ENCODE measurements at places on chromosomes 12 and 14.

GRCh38 chr14:100524933-100525243 lies 62.3 kb downstream of the BEGAIN start:
- H3K36me3 ChIP-seq = peaks cover 5% of the 10 kb centered on the region
- no peaks in the 10 kb centered on the region for H3K4me1 ChIP-seq
- no peaks in the 10 kb centered on the region for H3K27me3 ChIP-seq
- no peak overlapping the region for H3K27ac ChIP-seq
- no peak overlapping the region for H3K4me3 ChIP-seq
- DNase-seq = no peak

DNA sequence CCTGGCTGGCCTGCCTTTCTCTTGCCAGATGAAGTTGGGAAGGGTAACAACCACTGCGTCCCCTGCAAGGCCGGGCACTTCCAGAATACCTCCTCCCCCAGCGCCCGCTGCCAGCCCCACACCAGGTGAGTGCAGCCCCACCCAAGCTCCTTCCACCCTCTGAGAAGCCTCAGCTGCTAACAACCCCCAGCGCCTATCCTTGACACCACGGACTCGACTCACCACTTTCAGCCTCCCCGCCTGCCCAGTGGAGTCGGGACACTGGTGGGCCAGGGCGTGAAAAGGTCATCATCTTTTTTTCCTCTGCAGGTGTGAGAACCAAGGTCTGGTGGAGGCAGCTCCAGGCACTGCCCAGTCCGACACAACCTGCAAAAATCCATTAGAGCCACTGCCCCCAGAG lies 2.1 kb downstream of the LTBR start:
- H3K4me3 ChIP-seq = peak overlapping the region; percentile 29
- H3K27me3 ChIP-seq = no peaks in the 10 kb centered on the region
- H3K4me1 ChIP-seq = peaks cover 37% of the 10 kb centered on the region
- DNase-seq = no peak

GRCh38 chr12:61993734-61994345 lies 266.4 kb upstream of the USP15 start:
- no peak for DNase-seq
- H3K27ac ChIP-seq = no peak overlapping the region
- H3K4me3 ChIP-seq = no peak overlapping the region
- H3K4me1 ChIP-seq = no peaks in the 10 kb centered on the region

DNA sequence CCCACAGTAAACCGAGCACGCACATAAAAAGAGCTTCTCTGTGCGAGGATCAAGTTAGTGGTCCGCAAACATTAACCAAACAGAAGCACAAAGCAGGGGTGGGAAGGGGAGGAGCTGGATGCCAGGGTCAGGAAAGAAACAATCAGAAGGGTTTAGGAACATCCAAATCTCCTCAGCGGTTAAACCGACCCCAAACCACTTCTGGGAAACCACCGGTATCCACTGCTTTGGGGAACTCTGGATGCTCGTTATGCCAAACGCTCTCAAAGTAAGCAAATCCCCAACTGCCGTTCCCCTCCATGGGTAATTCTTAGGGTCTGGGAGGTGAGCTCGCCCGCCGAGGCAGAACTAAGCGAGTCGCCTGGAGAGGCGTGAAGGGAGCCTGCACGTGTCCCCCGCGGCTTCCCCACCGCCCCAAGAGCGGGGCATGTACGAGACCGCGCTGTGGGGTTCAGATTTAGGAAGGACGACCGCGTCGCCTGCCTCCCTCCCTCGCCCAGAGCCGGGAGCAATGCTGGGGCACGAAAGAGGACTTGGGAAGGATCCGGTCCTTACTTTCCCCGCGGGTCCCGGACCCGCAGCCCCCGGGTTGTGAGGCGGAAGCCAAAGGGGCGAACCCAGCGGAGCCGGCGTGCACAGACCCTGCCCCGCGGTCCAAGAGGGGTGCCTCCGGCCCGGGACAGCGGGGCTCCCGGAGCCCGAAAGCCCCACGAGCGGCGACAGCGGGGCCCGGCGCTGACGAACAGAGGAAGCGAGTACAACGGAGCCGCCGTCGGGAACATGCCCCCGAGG lies 711 bp downstream of the SBNO1 start:
- no peaks in the 10 kb centered on the region for H3K27me3 ChIP-seq
- no peak for DNase-seq
- H3K36me3 ChIP-seq = no peaks in the 10 kb centered on the region
- H3K27ac ChIP-seq = peak overlapping the region; percentile 81
- peak overlapping the region; percentile 89 for H3K4me3 ChIP-seq

GRCh38 chr12:4849795-4850345 lies 59.8 kb upstream of the KCNA1 start:
- peaks cover 5% of the 10 kb centered on the region for H3K27me3 ChIP-seq
- no peak overlapping the region for H3K4me3 ChIP-seq
- no peak for DNase-seq
- no peaks in the 10 kb centered on the region for H3K4me1 ChIP-seq
- no peaks in the 10 kb centered on the region for H3K36me3 ChIP-seq

DNA sequence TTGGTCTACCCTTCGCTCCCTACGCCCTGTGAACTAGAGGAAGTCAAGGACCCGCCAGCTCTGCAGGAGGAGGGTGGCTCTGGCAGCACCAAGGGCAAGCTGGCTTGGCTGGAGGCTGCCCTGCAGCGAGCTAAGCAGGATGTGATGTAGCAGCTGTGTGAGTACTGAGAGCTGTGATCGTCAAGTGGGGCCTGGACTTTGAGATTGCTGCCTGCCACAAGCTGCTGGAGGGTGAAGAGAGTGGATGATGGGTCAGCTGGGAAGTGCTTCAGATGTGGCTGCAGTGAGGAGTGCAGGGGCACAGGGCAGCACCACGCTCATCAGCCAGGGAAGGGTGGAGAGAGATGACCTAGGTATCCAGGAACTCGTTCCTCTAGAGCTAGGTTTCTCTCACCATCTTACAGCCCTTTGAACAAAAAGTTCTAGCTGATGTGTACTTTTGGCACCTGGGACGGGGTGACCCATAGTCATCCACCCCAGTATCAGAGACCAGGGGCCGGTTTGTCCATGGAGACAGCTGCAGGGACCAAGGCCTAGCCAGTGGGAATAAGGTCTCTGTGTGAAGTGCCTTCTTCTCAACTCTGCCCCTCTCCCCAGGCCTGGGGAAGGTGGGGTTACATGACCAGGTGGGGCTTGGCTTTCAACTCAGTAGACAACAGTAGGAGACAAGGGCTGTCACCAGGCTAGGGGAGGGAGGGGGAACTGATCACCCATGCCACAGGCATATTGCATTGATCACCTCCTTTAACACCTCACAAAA lies 3.2 kb downstream of the KRT86 start:
- no peaks in the 10 kb centered on the region for H3K36me3 ChIP-seq
- H3K4me1 ChIP-seq = peaks cover 34% of the 10 kb centered on the region
- H3K4me3 ChIP-seq = no peak overlapping the region
- H3K27me3 ChIP-seq = no peaks in the 10 kb centered on the region
- DNase-seq = no peak

- H3K36me3 ChIP-seq = no peaks in the 10 kb centered on the region
- H3K4me1 ChIP-seq = peaks cover 5% of the 10 kb centered on the region
- no peak for DNase-seq
- H3K27ac ChIP-seq = no peak overlapping the region
- no peak overlapping the region for H3K4me3 ChIP-seq
Measured at GRCh38 chr12:15546102-15546701, 223.9 kb downstream of the PTPRO start.

GRCh38 chr12:56551070-56551469 lies 29.4 kb downstream of the RBMS2 start:
- H3K4me3 ChIP-seq = no peak overlapping the region
- no peaks in the 10 kb centered on the region for H3K27me3 ChIP-seq

DNA sequence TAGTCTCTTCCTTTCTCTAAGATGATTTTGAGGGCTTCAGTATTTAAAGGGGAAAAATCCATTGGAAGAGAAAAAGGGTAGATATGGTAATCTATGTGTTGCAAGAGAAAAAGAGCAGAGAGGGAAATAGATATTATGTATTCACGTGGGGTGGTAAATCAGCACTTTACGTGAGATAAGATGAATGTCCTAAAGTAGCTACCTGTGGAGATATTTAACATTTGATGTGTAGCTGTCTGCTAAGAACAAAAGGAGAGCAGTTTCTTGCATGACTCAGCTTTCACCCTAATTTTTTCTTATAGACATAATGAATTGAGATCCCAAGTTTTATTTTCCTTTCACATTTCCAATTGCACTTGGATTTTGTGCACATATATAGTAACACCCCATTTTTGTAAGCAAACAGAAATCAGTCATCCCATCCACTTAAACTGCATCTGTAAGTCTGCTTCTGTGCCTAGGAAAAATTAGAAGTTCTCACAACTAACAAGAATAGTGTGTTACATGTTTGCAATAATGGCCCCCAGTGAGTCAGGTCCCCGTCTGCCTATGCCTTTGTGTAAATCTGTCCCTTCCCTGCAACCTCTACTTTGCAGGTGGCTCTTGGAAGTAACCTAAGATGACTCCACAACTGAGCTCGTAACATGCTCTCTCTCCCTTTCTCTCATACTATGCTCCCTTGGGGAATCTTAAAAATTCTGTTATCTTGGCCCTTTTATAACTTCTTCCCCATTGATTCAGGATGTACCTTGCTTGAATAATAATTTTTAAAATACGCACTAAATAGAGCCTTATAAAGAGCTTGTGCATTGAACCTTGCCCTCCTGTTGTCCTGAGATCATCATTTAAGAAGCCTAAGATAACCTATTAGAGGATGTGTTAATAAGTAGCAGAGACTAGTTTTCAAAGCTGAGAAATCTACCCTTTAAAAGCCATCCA lies 3.7 kb downstream of the TMTC3 start:
- no peaks in the 10 kb centered on the region for H3K27me3 ChIP-seq
- peaks cover 36% of the 10 kb centered on the region for H3K4me1 ChIP-seq
- peaks cover 9% of the 10 kb centered on the region for H3K36me3 ChIP-seq
- H3K4me3 ChIP-seq = no peak overlapping the region
- DNase-seq = no peak

- no peaks in the 10 kb centered on the region for H3K27me3 ChIP-seq
- H3K36me3 ChIP-seq = no peaks in the 10 kb centered on the region
- H3K4me1 ChIP-seq = peaks cover 10% of the 10 kb centered on the region
- no peak overlapping the region for H3K27ac ChIP-seq
- H3K4me3 ChIP-seq = no peak overlapping the region
Measured at GRCh38 chr12:67034110-67034879, 234.9 kb upstream of the CAND1 start.

DNA sequence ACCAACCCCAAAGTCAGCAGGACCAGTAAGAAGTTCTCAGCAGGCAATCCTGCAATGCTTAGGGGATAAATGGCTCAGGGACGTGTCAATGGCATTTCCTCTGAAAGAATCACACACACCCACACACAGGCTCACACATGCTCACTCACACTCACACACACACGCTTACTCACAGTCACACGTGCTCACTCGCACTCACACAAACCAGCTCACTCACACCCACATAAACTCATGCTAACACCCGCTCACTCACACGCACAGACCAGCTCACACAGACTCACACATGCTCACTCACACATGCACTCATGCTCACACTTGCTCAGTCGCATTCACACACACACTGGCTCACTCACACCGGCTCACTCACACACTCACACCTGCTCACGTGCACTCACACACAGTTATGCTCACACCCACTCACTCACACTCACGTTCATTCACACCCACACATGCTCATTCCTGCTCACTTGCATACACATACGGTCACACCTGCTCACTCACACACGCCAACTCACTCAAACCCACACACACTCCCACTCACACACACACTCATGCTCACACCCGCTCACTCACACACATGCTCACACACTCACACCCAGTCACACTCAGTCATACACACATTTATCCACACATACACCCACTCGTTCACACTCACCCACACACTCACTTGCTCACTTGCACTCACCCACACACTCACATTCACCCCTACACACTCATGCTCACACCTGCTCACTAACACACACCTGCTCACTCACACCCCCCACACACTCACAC lies 436.8 kb downstream of the BCL11B start:
- peaks cover 3% of the 10 kb centered on the region for H3K4me1 ChIP-seq
- no peaks in the 10 kb centered on the region for H3K36me3 ChIP-seq
- DNase-seq = no peak
- peaks cover 3% of the 10 kb centered on the region for H3K27me3 ChIP-seq
- no peak overlapping the region for H3K4me3 ChIP-seq

GRCh38 chr12:119229837-119230236 lies 51.1 kb downstream of the HSPB8 start:
- no peaks in the 10 kb centered on the region for H3K27me3 ChIP-seq
- H3K36me3 ChIP-seq = no peaks in the 10 kb centered on the region
- DNase-seq = no peak
- no peaks in the 10 kb centered on the region for H3K4me1 ChIP-seq
- H3K4me3 ChIP-seq = no peak overlapping the region
- H3K27ac ChIP-seq = no peak overlapping the region

DNA sequence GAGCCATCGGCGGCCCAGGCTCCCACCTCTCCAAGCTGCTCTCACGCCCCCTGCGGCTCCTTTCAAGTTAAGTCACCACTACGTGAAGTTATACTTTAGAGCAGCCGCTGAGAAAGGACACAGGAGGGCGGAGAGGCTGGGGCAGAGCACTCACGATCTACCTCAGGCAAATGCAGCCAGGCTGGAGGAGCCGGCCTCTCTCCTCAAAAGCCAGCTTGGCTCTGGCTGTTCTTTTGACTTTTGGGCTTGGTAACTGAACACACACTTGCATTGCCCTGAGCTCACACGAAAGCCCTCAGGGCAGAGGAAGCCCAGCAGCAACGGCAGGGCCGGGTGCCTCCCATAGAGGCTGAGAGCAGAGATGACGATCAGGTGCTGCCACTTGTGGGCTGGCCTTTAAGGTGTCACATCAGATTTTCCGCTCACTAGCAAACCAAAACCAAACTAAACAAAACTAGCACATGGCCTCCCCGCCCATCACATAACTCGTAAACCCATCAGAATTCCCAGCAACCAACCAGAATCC lies 75.2 kb downstream of the PITPNM2 start:
- no peaks in the 10 kb centered on the region for H3K27me3 ChIP-seq
- no peak overlapping the region for H3K27ac ChIP-seq
- no peaks in the 10 kb centered on the region for H3K36me3 ChIP-seq
- no peak overlapping the region for H3K4me3 ChIP-seq

GRCh38 chr12:56880125-56880992 lies 53.8 kb downstream of the SDR9C7 start:
- H3K4me1 ChIP-seq = peaks cover 4% of the 10 kb centered on the region
- H3K4me3 ChIP-seq = no peak overlapping the region
- no peaks in the 10 kb centered on the region for H3K36me3 ChIP-seq
- no peaks in the 10 kb centered on the region for H3K27me3 ChIP-seq
- no peak for DNase-seq

- DNase-seq = no peak
- H3K27me3 ChIP-seq = no peaks in the 10 kb centered on the region
- no peaks in the 10 kb centered on the region for H3K36me3 ChIP-seq
Measured at GRCh38 chr12:42862055-42862454, 272.5 kb upstream of the PRICKLE1 start.
